Esophagus squamous epithelium (tissue), 5 donors: ENCODE measurements at places on chromosomes 2 and 18.

DNA sequence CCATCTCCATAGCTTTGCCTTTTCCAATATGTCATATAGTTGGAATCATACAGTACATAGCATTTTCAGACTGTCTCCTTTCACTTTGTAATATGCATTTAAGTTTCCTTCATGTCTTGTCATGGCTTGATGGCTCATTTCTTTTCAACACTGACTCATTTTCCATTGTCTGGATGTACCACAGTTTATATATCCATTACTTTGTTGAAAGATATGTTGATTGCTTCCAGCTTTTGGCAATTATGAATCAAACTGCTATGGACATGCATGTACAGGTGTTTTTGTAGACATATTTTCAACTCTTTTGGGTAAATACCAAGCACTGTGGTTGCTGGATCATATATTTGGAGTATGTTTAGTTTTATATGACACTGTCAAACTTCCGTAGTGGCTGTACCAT is 26.3 kb downstream of the ACSL3 start:
- DNase-seq, result no peak

GRCh38 chr2:189540551-189540950 is 40.0 kb downstream of the SLC40A1 start:
- DNase-seq, result no peak

- no peak for DNase-seq
These were observed 120.8 kb downstream of the NFATC1 start for GRCh38 chr18:79516441-79516931.

DNA sequence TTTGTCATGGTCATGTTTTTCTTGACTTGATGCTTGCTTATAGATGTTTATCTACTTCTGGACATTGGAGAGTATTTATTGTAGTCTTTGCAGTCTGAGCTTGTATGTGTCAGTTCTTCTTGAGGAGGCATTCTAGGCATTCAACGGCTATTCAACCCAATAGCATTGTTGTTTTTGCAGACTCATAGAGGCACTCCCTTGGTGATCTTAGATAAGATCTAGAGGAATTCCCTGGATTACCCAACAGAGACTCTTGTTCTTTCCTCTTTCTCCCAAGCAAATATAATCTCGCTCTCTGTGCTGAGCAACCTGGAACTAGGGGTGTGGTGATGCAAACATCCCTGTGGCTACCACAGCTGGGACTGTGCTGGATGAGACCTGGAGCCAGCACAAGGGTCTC is 40.4 kb downstream of the SYT4 start:
- DNase-seq, result no peak

GRCh38 chr18:33440060-33441043 is at the start of gene CCDC178:
CCDC178 (minus strand) TSS chr18:33440721; CDS start chr18:33412088, 28,633 bp downstream.
- no peak for DNase-seq

- DNase-seq, result no peak
These were observed 18.3 kb downstream of the SMAD7 start for GRCh38 chr18:48932462-48932818.

DNA sequence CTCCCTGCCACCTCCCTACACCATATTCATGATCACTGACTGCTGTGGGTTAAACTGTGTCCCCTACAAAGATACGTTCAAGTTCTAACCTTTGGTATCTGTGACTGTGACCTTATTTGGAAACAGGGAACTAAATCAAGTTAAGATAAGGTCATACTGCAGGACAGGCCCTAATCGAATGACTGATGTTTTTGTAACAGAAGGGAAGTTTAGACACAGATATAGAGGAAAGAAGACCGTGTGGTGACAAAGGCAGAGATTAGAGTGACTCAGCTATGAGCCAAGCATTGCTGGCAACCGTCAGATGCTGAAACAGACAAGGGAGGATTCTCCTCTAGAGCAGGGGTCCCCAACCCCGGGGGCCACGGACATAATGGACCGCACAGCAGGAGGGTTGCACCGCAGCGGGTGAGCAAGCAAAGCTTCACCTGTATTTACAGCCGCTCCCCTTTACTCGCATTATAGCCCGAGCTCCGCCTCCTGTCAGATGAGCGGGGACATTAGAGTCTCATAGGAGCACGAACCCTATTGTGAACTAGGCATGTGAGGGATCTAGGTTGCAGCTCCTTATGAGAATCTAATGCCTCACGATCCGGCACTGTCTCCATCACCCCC is 28.9 kb upstream of the RNF152 start:
- no peak for DNase-seq

DNA sequence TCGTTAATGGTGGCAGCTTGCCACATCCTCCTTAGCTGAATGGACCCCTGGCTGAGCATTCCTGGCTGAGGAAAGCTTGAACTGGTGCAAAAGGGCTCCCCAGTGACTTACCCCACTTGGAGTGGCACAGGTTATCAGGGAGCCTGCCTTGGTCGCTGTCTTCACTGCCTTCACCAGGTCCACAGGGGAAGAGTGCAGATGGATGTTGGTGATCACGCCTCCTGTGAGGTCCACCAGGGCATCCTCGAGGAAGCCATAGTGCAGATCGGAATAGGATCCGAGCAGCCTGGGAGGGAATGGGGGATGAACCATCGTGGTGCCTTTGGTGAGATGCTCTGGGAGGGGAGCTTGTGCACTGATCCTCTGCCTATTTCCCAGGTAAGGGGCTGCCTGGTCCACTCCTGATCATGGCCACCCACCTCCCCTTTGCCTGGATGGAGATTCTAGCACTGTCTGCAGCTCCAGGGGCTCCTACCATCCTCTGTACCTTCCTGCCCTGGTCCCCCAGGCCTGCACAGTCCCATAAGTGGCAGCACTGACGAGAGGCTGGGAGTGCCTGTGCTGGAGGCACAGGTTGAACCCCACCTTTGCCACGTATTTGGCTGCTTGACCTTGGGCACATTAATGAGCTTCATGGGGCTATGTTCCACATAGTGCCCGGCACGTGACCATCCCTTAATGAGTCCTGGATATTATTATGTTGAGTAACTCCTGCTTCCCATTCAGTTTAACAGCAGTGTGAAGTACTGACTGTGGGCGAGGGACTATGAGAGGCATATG is 43.0 kb downstream of the CAPN13 start:
- no peak for DNase-seq

GRCh38 chr2:8841932-8842331 is 4.5 kb upstream of the KIDINS220 start:
- DNase-seq, result no peak

DNA sequence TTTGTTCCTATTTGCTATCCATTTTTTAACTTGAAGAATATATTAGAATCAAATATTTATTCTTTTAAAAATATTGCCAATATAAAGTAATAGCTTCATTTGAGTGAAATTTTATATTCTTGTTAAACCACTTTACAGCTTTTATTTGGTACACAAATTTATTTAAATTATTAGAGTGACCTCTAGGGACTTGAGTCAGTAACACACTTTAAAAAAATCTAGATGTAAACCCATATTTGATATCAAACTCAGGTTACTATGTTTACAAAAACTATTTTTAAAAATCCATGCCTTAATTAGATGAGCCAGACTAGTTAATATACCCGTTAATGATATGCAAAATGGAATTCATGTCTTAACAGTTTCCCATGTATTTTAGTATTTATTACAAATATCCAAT is 134.6 kb downstream of the MAP4K4 start:
- no peak for DNase-seq

DNA sequence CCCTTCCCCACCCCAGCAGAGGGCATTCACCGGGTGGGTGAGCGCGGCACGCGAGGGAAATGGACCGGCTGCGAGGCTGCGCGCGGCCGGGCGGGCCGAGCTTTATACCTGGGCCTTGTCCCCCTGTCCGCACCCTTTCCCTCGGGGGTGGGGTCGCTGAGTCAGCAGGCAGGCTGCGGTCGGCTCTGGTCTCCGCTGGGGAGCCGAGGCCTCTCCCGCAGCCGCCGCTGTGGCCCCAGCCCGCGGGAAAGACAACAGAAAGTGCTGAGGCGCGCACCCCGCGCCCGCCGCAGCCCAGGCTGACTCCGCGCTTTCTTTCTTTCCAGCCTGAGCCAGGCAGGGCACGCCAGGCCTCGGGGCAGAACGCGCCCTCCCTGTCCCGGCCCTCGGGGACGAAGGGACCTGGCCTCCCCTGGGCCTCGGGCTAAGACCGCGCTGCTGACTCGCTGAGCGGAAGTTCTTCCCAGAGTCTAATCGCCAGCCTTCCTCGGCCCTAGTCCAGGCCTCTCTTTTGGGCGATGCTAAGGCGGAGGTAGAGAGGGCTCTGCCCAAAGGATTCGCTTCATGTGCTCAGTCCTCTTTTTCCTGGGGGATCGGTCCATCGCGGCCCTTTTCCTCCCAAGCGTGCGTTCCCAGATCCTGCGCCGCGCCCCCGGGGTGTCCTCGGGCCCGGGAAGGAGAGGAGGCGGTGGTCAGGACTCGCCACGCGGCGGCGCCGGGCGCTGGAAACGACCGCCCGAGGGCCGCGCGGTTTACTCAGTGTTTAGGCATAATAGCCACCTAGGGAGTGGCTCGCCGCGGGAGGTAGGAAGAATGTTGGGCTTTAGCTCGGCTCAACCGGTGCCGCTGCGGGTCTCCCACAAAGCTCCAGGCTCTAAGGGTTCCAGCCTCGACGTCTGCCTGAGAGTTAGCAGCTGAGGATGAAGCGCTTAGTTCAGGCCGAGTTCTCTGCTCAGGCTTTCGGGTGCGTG is at the start of gene CRYBA2:
Gene CRYBA2, minus strand, starts transcription at position 78 of the 971 bp plus-strand sequence. CDS start 246 bp downstream, outside the sequence.
- no peak for DNase-seq

GRCh38 chr2:211447548-211447947 is 891.1 kb downstream of the CPS1 start:
- no peak for DNase-seq

DNA sequence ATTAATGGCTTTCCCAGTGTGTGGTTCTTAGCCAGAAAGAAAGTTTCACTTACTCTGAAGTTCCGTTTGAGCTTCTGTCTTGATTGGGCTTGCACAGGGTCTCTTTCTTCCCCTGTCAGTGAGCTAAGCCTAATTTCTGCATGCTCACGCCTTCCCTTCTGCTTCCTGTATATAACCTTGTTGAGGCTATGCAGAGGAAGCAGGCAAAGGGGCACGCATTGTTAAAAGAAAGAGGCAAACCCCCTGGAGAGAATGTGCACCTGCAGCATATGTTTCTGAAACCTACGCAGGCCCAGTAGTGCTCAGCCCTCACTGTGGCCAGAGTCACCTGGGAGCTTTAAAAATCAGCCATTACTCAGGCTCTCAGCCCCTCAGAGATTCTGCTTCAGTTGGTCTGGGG is 14.5 kb upstream of the PLA2R1 start:
- DNase-seq, result no peak

DNA sequence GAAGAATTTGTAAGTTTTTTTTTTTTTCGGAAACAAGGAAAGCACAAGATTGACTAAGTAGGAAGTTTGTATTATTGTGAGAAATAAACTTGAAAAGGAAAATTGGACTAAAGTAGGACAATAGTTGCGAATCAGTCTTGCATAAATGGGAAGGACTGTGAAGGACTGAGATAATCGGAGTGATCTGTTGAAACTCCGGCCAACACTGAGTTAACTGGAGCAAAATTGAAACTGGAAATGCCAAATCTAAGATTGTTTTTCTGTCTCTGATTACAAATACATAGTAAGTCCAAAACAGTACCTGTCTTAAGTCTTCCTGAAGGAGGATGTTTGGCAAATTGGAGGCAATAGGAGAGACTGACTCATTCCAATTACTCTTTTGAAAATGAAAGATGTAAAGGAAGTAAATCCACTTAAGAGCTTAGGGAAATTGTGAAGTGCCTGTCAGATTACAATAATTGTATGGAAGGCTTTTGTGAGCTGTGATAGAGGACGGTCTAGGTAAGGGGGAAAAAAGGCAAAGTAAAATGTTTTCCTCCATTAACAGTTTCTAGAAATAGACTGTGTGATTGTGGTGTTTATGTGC is 204.9 kb upstream of the CYRIA start:
- no peak for DNase-seq

- DNase-seq, result no peak
These were observed 41.8 kb upstream of the CDC42EP3 start for GRCh38 chr2:37713258-37713700.

GRCh38 chr2:222942561-222942960 is 81.7 kb downstream of the ACSL3 start:
- no peak for DNase-seq

- no peak for DNase-seq
These were observed 82.5 kb downstream of the LIMS1 start for GRCh38 chr2:108616751-108617161.

DNA sequence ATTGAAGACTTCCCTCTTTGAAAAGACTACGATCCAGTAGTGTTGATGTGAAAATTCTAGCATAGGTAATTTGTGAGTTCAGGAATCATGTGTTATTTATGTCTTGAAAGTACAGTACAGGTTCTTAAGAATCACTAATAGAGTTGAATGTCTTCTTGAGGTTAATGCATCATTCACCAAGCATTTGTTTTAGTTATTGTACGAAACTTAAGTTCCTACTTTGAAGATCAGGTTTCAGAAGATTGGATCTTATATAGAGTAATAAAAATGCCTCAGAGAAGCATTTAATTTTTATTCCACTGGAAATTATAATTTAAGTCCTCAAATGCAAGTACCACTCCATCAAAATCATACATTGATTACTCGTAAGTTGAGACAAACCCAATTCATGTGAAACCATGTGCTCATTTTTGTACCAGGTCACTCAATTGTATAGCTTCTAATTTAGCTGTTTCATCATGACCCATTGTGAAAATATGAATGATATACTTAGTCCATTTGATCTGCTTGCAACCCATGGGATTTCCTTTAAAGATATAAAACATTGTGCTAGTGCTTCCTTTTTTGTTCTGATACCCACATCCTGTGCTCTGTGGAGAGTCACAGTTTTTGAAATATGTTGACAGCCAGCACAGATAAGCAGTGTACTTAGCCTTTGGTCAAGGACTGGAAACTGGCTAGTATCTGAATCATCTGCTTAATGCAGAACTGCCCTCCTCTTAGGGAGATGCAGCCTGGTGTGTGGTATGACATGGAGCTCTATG is 22.5 kb upstream of the RAB27B start:
- no peak for DNase-seq

- DNase-seq, result no peak
These were observed 114.5 kb downstream of the RGPD3 start for GRCh38 chr2:106353676-106354075.

GRCh38 chr18:33875029-33875565 is 297.1 kb downstream of the ASXL3 start:
- no peak for DNase-seq

GRCh38 chr2:95240556-95240955 is 33.2 kb downstream of the ZNF892 start:
- no peak for DNase-seq

DNA sequence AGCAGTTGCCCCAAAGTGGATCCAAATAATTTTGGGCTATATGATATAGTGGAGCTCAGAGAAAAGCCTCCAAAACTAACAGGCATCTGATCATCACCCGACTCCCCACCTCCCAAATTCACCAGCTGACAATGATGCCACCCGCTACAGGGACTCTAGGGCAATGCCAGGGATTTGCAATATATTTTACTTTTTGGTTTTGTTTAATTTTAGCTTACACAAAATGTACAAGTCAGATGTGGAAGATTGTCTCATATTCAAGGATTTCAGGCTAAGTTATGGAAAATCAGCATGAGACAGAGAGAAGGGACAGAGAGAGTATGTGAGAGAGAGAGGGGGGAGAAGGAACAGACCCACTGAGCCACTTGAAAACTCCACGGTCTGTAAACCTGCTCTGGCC is 187.4 kb downstream of the TMEM247 start:
- no peak for DNase-seq
